ENCODE measurements at places on chromosomes 5 and 9.

- no peak for DNase-seq
Measured at GRCh38 chr5:54313311-54314270, 3.2 kb upstream of the ARL15 start.

- no peak for DNase-seq
Measured at GRCh38 chr9:124436320-124436719, 13.9 kb upstream of the ADGRD2 start.

DNA sequence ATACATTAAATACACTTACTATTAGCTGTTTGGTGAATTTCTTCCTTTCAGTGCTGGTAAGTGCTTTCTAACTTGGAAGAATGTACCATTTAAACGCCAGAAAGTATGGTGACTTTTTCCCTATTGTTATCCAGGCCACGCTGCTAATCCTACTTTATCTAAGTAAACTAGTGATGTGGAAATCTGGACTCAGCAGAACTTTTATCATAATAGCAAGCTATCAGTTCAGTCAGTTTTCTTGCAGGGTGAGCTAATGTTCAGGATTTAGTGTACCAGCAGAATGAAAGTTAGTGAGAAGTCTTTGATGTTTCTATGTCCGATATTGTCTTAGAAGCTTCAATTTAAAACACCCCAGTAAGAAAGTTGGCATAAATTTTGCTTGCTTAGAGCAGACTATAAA is 72.2 kb downstream of the HSD17B4 start:
- DNase-seq, result no peak

- DNase-seq, result no peak
Measured at GRCh38 chr5:177311392-177311722, 341 bp downstream of the MXD3 start.

All from Jurkat, Clone E6-1 (cell line).